ENCODE measurements at places on chromosomes 13 and 19. TPM values are rescaled to one million over a fixed set of nuclear protein-coding genes. Genes with fewer than 3 reads are reported as not detected.

PALM gene
- total RNA-seq = 175 TPM

FCAR gene
- total RNA-seq = not detected

PLPPR3 gene
- total RNA-seq = 6.0 TPM

PKN1 gene
- 112 TPM for total RNA-seq

DNA sequence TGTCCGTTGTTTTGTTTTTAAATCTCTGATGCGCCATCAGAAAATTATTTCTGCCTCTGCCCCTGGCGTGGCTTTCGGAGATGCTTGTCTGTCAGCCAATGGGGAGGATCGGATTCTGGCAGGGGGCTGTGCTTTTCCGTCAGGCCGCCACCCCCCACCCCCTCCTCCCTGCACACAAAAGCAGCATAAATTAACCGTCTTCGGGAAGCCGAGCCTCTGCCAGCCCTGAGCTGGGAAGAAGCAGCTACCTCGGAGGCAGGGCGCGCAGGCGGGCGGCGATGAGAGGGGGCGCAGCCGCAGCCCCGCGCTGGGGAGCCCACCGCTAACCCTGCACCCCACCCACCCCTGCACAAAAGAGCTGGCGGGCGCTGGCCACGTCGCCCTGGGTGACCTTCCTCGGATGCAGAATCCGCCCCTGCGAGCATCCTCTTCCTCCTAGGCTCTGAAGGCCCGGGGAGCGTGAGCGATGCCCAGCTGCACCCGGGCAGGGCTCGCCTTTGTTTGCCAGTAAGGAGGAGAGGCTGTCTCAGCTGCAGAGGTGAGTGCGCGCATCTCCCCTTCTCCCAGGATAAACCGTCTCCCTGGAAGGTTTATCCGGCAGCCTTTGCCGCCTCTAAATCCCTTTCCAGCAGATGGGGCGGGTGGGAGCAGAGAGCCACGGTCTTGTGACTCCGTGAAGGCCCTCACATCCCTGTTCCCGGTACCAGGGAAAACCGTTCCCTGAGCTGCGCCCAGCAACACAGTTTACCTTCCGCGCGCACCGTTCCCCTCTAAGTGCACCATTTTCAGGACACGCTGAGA, at the start of gene ATCAY:
Gene ATCAY, plus strand, starts transcription at position 215 of the 801 bp plus-strand sequence. CDS start 5,083 bp downstream, outside the sequence.
- no peak for DNase-seq

ZNF446 gene
- total RNA-seq = 12.2 TPM
